ENCODE measurements at places on chromosomes 4 and X. TPM values are rescaled to one million over a fixed set of nuclear protein-coding genes. Genes with fewer than 3 reads are reported as not detected.

GRCh38 chrX:118736394-118737010, 9.1 kb downstream of the IL13RA1 start:
- peaks cover 7% of the 10 kb centered on the region for H3K4me1 ChIP-seq
- peaks cover 9% of the 10 kb centered on the region for H3K27me3 ChIP-seq
- H3K4me3 ChIP-seq = no peak overlapping the region
- H3K36me3 ChIP-seq = peaks cover 3% of the 10 kb centered on the region

DNA sequence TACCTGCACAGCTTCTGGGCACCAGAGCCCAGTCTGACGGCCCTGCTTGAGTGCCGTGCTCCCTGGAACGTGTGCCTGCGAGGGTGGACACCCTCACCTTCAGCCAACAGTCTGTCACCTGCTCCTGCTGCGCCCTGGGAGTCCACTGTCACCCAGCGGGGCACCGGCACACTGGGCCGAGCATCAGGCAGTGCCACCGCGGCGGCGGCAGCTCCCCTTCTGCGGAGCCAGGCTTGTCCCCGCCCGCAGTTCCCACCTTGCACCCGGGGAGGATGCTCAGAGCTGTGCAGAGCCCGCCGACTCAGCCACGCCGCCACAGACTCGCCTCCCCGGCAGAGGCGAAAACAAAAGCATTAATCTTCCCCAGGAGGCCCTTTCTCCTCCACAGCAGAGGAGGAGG, 86.8 kb downstream of the ABLIM2 start:
- no peaks in the 10 kb centered on the region for H3K36me3 ChIP-seq
- DNase-seq = no peak
- no peaks in the 10 kb centered on the region for H3K27me3 ChIP-seq
- H3K4me1 ChIP-seq = no peaks in the 10 kb centered on the region

ARAP2 gene
- total RNA-seq = 35.8 TPM

GRCh38 chr4:14701389-14701788, 300.9 kb upstream of the CPEB2 start:
- H3K4me3 ChIP-seq = no peak overlapping the region
- H3K27ac ChIP-seq = no peak overlapping the region

- no peaks in the 10 kb centered on the region for H3K36me3 ChIP-seq
- no peak for DNase-seq
- no peak overlapping the region for H3K4me3 ChIP-seq
- peaks cover 7% of the 10 kb centered on the region for H3K27me3 ChIP-seq
- H3K27ac ChIP-seq = no peak overlapping the region
Measured at GRCh38 chr4:159027535-159027934, 75.3 kb upstream of the RAPGEF2 start.

DNA sequence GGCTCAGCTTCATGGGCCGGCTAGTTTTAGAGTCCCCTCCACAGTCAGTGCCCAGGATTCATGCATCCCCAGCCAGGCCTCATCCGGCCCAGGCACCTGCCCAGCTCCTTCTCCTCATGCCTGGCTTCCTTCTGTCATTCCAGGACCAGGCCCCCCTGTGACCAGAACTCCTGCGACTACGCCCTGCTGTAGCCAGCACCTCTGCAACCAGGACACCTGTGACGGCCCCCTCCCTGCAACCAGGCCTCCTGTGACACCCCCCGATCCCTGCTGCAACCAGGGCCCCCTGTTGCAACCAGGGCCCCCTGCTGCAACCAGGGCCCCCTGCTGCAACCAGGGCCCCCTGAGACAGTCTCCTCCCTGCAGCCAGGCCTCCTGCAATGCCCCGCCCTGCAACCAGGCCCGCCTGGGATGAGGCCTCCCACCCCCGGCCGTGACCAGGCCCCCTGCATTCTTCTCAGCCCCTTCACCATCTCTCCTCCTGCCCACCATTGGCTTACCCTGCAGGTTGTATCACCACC, 46.8 kb downstream of the HTRA3 start:
- H3K27me3 ChIP-seq = peaks cover 5% of the 10 kb centered on the region
- H3K4me3 ChIP-seq = no peak overlapping the region
- no peaks in the 10 kb centered on the region for H3K36me3 ChIP-seq
- H3K4me1 ChIP-seq = no peaks in the 10 kb centered on the region
- DNase-seq = no peak

SLC10A4 gene
- total RNA-seq = not detected

DNA sequence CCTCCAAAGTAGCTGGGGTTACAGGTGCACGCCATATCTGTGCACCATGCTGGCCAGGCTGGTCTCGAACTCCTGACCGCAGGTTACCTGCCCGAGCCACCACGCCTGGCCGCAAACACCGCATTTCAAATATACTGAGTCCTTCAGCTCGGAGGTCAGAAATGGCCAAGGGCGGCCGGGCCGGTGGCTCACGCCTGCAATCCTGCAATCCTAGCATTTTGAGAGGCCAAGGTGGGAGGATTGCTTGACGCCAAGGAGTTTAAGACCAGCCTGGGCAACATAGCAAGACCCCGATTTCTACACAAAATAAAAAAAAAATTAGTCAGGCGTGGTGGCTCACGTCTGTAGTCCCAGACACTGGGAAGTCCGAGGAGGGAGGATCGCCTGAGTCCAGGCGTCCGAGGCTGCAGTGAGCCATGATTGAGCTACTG, 71.9 kb upstream of the PPP2R3B start:
- no peak overlapping the region for H3K4me3 ChIP-seq
- no peaks in the 10 kb centered on the region for H3K36me3 ChIP-seq
- DNase-seq = no peak
- H3K27ac ChIP-seq = no peak overlapping the region
- no peaks in the 10 kb centered on the region for H3K4me1 ChIP-seq

DNA sequence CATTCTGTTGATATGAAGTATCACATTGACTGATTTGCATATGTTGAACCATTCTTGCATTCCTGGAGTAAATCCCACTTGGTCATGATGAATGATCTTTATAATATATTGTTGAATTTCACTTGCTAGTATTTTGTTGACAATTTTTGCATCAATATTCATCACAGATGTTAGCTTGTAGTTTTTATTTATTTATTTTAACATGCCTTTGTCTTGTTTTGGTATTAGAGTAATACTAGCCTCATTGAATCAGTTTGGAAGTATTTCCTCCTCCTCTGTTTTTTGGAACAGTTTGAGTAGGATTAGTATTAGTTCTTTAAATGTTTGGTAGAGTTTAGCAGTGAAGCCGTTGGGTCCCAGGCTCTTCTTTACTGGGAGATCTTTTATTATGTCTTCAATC, 13.9 kb upstream of the ADH1C start:
- no peaks in the 10 kb centered on the region for H3K36me3 ChIP-seq
- no peak overlapping the region for H3K27ac ChIP-seq
- peaks cover 8% of the 10 kb centered on the region for H3K27me3 ChIP-seq
- no peaks in the 10 kb centered on the region for H3K4me1 ChIP-seq

- no peaks in the 10 kb centered on the region for H3K27me3 ChIP-seq
- peaks cover 6% of the 10 kb centered on the region for H3K4me1 ChIP-seq
- DNase-seq = no peak
- H3K36me3 ChIP-seq = no peaks in the 10 kb centered on the region
Measured at GRCh38 chr4:173243917-173244658, 75.5 kb downstream of the GALNT7 start.
